Left renal pelvis (tissue), 4 donors: ENCODE measurements at places on chromosomes 12 and 14. TPM values are rescaled to one million over a fixed set of nuclear protein-coding genes. Genes with fewer than 3 reads are reported as not detected.

DNA sequence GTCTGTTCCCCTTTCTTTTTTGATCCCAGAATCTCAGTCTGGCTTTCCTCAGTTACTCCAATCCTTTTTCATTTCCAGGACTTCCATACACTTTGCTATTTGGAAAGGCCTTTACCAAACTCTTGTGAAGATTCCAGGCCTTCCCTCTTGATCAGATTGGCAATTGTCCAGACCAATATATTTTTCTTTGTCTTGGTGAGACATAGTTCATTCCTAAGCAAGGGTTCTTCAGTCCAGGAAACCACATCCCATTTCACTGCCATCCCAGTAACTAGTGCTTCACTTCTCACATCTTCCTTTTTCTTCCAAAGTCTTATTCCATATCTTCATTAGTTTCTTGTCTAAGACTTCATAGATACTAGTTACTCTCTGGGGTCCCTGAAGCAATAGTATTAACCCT, 2.1 kb upstream of the PTPRQ start:
- DNase-seq: no peak

The FGF23 gene
- not detected for polyA plus RNA-seq

- no peak for DNase-seq
Measured at GRCh38 chr14:104863923-104864266, 1.2 kb upstream of the CEP170B start.

DNA sequence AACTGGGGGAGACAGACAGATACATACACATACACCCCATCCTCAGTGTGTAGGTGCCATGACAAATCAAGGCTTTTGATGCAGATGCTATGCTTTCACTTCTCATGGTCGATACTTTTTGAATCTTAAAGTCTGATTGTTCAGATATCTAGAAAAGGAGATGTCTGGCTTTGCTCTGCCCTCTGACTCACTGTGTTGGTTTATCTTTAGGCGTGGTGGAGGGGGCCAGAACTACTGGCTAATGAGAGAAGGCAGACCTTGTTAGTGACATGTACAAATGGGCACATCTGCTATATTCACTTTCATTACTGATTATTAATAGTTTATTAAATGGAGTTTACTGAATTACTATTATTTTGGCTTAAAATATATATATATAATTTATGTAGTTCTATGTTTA, 444.3 kb upstream of the RGS6 start:
- no peak for DNase-seq

DNA sequence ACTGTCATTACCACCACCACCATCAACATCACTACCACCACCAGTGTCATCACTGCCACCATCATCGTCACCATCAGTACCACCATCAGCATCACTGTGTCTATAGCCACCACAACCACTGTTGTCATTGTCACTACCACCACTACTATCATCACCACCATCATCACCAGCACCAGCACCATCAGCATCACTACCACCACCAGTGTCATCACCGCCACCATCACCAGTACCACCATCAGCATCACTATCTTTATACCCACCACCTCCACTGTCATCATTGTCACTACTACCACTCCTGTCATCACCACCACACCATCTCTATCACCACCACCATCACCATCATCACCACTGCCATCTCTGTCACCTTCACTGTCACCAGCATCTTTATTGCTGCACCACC, 60.6 kb downstream of the BEGAIN start:
- DNase-seq: no peak

The KCNK10 gene
- polyA plus RNA-seq: 0.24 TPM

GRCh38 chr14:88168498-88169165, 154.4 kb downstream of the KCNK10 start:
- DNase-seq: no peak

The MSI1 gene
- polyA plus RNA-seq: 18.7 TPM

The GRIP1 gene
- polyA plus RNA-seq: 20.0 TPM

GRCh38 chr14:73392329-73393257, 65.8 kb downstream of the NUMB start:
- DNase-seq: no peak

GRCh38 chr12:22242726-22243125, 91.8 kb downstream of the ST8SIA1 start:
- no peak for DNase-seq

The AKAP5 gene
- polyA plus RNA-seq: 9.8 TPM

The GLIPR1L2 gene
- 2.6 TPM for polyA plus RNA-seq

DNA sequence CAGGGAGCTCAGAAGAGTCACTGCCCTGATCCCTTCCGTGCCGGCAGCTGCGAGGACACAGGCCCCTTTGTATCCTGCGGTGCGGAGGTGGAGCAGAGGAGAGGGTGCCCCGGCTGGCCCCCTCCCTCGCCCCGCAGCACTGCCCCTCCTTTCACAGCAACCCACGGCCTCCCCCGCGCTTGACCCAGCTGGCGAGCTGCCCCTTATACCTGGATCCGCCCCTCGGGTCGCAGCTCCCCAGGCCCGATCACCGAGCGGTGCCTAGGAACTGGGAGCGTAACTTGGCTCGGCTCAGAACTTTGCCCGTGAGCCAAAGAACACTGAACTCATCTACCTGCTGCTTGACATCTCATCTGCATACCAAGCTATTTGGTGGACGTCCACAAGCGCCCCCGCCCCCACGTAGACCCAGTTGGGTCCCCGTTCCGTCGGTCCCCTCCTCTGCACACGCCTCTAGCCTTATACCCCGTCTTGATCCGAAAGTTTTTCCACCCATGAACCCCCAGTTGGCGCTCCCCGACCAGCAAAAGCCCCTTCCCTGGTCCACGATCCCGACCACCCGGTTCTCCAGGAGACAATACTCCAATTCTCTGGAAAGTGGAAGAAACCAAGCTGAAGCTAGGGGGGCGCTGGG, 697 bp upstream of the DNAJC14 start:
- DNase-seq: no peak

- DNase-seq: no peak
Measured at GRCh38 chr12:26126340-26127284, 1.8 kb upstream of the BHLHE41 start.

DNA sequence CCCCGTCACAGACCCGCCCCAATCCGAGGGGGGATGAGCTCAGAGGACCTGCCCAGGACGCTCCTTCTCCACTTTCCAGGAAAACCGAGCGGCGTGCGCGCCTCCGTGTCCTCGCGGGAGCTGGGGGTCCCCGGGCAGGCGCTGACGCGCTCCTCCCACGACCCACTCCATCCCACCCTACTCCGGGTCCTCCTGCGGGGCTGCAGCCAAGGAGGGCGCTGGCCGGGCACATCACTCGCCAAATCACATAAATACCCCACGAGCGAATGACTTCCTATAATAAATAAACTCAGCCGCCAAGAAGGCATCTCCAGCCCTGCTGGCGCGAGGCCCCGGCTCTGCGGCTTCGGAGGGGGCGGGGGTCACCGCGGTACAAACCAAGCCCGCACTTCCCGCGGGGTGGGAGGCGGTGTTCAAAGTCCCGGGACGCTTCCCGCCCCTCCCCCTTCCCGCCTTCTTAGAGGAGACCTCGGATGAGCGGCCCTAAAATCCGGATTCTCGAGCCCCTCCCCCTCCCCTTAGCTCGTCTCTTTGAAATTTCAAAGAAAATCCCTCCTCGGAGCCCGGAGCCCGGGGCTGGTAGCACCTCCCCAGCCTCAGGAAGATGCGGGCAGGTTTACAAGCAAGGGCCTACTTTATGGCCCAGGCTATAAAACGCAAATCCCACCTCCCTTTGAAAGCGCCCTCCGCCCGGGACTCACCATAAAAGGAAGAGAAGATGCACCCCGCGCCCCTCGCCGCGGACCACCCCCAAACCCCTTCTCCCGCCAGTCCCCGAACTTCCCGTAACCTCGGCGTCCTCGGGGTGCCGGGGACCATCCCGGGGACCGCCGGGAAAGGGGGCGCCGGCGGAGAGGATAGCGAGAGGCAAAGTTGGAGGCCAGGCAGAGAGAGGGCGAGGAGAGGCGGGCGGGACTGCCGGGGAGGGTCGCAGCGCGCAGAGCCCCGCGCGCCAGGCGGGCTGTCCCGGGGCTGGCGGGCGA, 712 bp upstream of the FZD10 start:
- no peak for DNase-seq

DNA sequence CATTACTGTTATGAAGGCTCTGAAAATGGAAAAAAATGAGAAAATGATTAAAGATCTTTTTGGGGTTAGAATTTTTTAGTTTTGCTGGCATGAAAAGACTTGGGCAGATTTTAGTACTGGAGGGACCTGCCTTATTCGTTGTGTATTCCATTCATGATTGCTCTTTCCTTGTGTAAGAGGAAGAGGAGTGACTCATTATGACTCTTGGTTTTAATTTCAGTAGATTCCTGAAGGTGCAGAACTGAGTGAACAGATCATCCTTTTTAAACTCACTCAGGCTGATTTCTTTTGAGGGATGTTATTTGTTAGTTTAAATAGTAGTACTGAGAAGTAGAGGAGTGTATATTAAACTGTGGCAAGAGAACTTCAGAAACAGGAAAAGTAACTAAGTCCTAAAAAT, 41.6 kb downstream of the AKAP6 start:
- no peak for DNase-seq

GRCh38 chr14:36479344-36479743, 40.7 kb downstream of the NKX2-1 start:
- no peak for DNase-seq

The WNT1 gene
- not detected for polyA plus RNA-seq

- DNase-seq: no peak
Measured at GRCh38 chr14:103521438-103521950, 1.1 kb downstream of the CKB start.

The DRAM1 gene
- polyA plus RNA-seq: 20.8 TPM

GRCh38 chr12:83220774-83221173, 534.1 kb downstream of the TMTC2 start:
- DNase-seq: no peak

DNA sequence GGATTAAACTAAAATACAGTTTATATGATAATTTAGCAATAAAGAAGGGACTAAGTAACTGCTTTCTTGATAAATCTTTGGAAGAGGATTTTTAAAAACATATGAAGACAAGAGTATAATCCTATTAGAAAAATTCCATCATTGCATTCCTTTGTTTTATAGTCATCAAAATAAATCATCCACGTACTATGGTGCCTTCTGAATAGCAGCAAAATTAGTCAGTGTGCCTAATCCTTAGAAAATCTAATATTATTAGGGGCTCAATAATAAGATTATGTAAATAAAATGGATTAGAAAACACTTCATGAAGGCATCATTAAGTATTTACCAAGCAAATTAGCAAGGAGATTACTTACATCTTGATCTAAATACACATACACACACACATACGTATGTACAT, 102.1 kb downstream of the KCNH5 start:
- DNase-seq: no peak

DNA sequence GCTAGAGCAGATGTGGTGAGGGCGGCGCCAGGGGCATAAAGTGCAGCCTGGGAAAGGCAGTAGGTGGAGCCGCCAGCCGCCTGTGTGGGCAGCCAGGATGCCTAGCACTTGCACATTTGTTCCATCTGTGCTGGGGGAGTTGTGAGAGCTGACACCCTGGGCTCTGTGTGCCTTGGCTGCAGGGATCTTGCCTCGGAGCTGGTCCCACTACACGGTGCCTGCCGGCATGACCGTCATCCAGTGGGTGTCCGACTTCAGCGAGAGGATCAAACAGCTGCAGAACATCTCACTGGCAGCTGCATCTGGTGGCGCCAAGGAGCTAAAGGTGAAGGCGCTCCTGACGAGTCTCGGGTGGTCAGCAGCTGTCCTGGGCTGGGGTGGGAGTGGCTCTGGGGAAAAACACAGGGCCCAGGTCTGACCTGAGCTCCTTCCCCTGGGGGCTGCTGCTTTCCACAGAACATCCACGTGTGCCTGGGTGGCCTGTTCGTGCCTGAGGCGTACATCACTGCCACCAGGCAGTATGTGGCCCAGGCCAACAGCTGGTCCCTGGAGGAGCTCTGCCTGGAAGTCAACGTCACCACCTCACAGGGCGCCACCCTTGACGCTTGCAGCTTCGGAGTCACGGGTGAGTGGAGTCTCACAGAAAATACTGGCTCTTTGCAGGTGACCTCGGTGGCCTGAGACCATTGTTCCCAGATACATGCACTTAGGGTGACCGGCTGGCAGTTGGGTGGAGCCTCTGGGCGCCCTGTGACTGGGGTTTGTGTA, 37.4 kb downstream of the HSP90AA1 start:
- DNase-seq: no peak

The GON7 gene
- polyA plus RNA-seq: 10.3 TPM

The OR4K2 gene
- polyA plus RNA-seq: not detected

The GPR65 gene
- 0.56 TPM for polyA plus RNA-seq

GRCh38 chr12:16359512-16360491, 12.4 kb downstream of the MGST1 start:
- no peak for DNase-seq

DNA sequence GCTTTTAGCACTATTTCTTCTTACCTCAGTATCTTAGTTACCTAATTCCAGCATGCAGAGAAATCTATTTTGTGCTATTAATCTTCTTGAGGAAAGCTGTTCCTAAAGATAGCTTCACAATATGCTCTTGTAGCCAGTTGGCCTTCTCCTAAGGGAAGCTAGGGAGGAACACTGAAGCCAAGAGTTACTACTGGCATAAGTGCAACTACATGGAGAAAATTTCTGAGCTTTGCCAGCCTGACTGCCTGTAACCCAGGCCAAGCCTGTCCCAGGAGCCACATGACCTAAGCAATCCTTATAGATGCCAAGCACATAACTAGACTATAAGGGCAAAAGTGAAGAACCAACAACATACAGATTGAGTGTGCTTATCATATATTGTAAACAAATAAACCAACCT, 890.2 kb downstream of the FLRT2 start:
- no peak for DNase-seq

- no peak for DNase-seq
Measured at GRCh38 chr12:43786899-43787693, 19.0 kb downstream of the TWF1 start.

DNA sequence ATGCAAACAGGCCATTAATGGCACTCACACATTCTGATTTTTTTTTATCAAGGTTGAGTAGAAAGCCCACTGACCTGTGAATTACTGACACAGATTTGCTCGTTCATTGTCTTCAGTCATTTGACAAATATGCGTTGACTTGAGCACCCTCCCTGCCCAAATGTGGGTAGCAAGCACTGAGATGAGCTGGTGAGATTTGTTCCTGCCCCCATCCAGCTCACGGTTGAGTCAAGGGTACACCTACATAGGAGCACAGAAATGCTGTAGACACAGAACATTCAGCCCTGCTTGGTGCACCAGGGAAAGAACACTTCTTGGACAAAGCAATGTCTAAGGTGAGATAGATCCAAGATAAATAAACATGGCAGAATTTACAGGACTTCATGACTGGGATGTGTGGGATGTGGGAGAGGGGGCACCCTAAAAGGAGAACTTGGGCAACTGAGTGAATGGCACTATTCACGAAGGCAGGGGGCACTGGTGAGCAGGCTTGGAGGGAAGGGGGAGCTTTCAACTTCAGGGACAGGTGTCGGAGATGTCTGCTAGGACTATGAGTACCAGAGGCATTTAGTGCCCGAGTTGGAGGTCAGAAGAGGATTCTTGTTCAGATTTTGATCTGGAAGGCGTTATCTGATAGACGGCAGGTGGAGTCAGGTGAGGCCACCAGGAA, 213.4 kb downstream of the VRK1 start:
- no peak for DNase-seq

The IAPP gene
- not detected for polyA plus RNA-seq

The STXBP6 gene
- polyA plus RNA-seq: 9.1 TPM
